Stimulated activated CD4-positive, alpha-beta T cell treated with anti-CD3 and anti-CD28 coated beads, Interleukin-12 subunit alpha, Interleukin-12 subunit beta, amount 100 ng/mL, for 24 hours (primary cell): ENCODE measurements at places on chromosomes 13 and 19.

GRCh38 chr13:73933795-73934194 lies 200.4 kb downstream of the KLF12 start:
- DNase-seq = no peak

- no peak for DNase-seq
Measured at GRCh38 chr13:29716493-29716892, 121.0 kb upstream of the SLC7A1 start.

GRCh38 chr19:46442808-46443450 lies 14.2 kb upstream of the PNMA8C start:
- DNase-seq = no peak

- no peak for DNase-seq
Measured at GRCh38 chr13:64527561-64527960, 2702.6 kb downstream of the PCDH9 start.

GRCh38 chr19:15562861-15563260 lies 52.2 kb upstream of the CYP4F8 start:
- no peak for DNase-seq

GRCh38 chr19:23779645-23780044 lies 21.0 kb upstream of the ZNF681 start:
- DNase-seq = no peak

GRCh38 chr19:41457241-41457640 lies 14.3 kb downstream of the ERICH4 start:
- DNase-seq = no peak

DNA sequence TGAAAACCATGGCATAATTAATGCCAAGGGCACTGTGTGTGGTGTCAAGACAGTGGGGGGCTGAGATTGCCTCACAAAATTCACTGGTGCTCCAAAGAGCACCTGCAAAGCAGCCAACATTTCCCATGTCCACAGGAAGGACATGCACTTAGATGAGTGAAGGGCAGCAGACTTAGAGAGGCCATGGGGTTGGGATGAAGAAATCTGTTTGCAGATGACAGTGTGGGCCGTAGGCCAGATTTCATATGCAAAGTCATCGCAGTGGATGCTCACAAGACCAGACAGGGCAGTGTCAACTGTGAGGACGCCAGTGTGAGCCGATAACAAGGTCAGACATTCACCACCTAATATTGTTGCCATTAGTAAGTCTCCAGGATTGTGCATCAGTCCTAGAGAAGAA lies 773.4 kb downstream of the EFNB2 start:
- no peak for DNase-seq

- no peak for DNase-seq
Measured at GRCh38 chr13:109485136-109485794, 301.1 kb downstream of the IRS2 start.

- no peak for DNase-seq
Measured at GRCh38 chr13:26412263-26412662, 145.2 kb upstream of the WASF3 start.

DNA sequence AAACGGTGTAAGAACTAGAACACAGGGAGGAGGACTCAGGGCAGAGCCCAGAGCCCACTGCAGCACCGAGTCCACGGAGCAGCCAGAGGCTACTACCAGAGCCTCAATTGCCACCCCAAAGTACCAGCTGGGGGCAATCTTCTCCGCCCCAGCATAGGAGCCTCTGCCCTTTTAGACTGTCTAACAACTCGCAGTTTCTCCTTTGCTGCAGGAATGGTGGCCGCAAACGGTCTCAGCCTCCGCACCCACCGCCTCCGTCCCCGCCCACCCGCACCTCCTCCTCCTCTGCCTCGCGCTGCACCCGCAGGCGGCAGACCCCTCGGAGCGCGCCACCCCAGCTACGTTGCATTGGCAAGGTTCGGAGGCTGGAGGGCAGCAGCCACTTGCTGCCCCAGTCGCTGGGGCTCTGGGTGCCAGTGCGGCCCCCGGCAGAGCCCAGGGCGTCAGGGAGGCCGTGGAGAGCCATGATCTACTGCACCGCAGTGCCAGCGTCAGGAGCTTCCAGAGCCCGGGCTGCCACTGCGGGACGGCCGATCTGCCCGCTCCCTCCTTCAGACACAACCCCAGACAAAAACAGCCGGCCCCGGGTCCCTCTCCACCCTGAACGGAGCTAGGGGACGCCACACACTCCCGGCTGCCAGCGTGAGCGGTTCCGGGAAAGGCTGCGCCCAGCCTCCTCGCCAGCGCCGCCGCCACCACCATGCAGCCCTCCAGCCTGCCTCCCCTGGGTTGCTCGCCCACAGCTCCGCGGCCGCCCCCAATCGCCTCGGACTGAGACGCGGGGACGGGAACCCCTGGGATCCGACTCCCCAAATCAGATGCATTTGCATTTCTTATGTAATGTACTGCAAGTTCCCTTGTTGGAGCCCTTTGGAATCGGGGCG lies 1.8 kb downstream of the FGF14 start:
- DNase-seq = no peak

- DNase-seq = no peak
Measured at GRCh38 chr13:27201661-27202060, 30.1 kb upstream of the USP12 start.

- no peak for DNase-seq
Measured at GRCh38 chr13:82436099-82436585, 1446.1 kb downstream of the SLITRK1 start.

- DNase-seq = no peak
Measured at GRCh38 chr13:82772816-82773215, 1109.5 kb downstream of the SLITRK1 start.

DNA sequence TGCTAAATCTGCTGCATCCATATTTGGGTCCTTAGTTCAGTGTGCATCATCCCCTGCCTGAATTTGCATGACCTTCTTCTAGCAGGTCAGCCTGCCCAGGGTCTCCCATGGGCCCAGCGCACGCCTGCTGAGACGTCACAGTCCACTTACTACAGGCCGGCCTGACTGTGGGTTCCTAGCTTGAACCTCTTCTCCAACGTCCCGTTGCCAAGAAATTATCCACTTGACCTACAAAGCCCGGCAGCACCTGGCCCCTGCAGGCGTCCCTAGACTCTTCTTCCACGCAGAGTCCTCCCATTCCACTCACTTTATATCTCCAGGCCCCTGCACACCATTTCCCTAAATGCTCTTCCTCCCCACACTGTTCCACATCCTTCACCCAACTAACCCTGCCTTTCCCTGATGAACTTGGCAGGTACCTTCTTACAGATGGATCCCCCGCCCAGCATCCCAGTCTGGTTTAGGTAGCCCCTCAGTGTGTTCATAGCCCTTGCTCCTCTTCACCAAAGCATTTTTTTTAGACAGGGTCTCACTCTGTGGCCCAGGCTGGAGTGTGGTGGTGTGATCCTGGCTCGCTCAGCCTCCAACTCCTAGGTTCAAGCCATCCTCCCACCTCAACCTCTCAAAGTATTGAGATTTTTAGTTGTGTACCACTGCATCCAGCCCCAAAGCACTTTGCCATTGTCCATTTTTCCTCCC lies 155.0 kb upstream of the SOX1 start:
- DNase-seq = no peak

DNA sequence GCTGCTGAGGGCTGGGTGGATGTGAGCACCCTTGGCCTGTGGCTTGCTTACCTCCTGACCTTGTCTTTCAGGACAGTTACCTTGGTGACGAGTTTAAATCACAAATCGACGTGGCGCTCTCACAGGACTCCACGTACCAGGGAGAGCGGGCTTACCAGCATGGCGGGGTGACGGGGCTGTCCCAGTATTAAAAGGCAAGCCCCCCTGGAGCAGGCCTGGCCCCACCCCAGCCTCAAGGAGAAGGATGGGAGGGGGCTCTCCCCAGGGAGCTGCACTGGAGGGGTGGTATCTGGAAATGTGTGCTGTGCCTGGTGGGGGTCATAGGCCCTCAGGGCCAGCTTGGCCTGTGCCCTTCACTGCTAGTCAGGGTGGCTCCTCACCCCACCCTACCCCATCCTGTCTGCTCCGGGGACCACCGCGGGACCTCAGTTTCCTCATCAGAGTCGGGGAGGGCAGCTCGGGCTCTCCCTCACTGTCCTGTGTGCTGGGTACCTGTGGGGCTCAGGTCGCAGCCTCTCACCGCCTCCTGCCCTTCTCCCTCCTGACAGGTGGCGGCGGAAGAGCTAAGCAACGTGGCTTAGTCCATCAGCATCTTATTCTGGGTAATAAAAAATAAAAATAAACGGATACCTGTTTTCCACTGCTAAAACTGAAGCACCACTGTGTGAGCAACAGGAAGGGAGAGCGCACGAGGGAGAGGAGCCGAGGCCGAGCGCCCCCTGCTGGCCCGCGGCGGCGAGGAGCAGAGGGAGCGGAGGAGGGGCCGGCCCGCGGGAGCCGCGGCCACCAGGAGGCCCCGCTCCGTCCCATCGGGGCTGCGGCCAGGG lies 29.8 kb downstream of the CERS1 start:
- peak; percentile 46 for DNase-seq

DNA sequence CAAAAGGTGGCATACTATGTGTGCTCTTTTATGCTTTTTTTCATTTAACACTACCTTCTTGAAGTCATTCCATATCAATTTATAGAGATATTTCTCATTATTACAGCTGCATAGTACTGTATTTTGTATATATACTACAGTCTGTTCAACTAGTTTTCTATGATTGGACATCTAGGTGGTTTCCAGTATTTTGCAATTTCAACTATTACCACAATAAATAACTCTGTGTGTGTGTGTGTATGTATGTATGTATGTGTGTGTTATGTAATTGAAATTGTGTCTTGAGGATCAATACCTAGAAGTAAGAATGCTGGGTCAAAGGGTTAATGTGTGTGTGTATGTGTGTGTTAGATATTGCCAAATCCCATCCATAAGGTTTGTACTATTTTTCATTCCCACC lies 7.0 kb downstream of the LPAR6 start:
- DNase-seq = no peak

- DNase-seq = no peak
Measured at GRCh38 chr13:99103536-99103935, 97.1 kb upstream of the UBAC2 start.

GRCh38 chr13:24618011-24618955 lies 61.9 kb upstream of the ATP12A start:
- peak; percentile 27 for DNase-seq

DNA sequence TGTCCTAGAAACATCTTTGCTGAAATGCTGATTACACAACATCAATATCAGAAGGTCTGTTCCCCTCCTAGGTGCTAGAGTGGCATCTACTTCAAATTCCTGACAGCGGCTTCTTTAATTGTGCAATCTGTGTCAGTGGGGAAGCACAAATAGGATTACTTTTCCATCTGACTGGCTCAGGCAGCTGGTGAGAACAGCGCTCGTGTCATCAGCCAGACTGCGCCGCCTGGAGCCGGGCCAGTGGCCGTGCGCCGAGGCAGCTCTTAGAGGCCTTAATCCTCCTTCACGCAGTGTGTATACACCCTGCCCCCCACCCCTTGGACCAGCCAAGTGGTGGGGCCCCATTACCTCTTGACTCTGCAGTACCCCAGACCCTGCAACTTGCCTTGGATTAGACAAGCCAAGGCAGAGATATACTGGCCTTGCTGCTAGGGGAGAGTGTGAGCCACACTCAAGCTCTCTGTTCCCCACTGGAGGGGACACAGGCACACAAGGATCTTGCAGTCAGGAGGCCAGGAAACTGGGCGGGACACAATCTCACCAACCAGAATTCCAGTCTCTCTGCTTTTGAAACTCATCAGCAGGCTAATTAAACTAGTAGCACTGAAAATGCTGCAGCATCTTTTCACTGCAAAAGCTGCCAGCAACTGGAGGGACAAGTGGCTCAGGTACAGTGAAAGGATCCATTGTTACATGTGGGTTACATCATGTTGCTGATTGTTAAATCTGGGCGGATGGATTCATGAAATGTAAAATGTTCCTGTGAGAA lies 48.9 kb upstream of the EPHX3 start:
- DNase-seq = no peak

DNA sequence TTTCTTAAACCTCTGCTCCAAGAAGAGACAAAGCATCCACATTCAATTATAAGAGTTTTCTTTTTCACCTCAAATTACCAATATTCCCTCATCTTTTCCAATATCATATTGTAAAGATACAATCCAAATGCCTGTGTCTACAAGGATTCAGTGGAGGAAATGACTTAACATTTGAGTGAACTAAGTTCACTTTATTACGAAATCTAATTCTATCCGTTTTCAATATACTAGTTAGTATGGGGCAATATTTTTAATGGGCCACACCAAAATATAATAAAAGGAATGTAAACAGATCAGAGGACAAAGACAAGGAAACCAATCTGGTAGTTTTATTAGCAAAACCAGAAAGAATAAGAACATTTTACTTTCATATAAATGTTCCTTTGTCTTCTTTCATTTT lies 136.0 kb downstream of the DCLK1 start:
- DNase-seq = no peak

GRCh38 chr13:59061621-59062020 lies 1102.1 kb downstream of the DIAPH3 start:
- DNase-seq = no peak

DNA sequence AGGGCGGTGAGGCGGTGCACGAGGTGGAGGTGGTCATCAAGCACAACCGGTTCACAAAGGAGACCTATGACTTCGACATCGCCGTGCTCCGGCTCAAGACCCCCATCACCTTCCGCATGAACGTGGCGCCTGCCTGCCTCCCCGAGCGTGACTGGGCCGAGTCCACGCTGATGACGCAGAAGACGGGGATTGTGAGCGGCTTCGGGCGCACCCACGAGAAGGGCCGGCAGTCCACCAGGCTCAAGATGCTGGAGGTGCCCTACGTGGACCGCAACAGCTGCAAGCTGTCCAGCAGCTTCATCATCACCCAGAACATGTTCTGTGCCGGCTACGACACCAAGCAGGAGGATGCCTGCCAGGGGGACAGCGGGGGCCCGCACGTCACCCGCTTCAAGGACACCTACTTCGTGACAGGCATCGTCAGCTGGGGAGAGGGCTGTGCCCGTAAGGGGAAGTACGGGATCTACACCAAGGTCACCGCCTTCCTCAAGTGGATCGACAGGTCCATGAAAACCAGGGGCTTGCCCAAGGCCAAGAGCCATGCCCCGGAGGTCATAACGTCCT lies 9.4 kb upstream of the PROZ start:
- no peak for DNase-seq

DNA sequence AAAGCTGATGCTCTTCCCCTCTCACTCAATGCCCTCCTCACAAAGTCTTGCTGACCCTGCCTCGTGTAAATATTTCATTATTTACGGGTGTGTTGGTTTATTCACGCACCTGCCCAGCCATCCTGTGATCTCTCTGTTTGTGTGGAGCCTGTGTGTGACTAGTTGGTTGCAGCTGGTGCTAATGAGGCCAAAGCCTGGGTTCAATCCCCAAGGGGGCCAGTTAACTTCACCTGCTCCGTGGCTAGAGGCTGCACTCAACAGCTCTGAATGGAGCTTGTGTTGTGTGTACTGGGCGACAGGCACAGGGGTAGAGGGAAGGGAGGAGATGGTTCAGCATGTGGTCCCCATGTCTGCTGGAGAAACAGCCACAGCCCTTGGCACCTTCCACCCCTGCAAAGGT lies 109.5 kb downstream of the DNAJC15 start:
- DNase-seq = no peak

GRCh38 chr19:12670159-12670928 lies 3.7 kb downstream of the WDR83 start:
- DNase-seq = no peak

DNA sequence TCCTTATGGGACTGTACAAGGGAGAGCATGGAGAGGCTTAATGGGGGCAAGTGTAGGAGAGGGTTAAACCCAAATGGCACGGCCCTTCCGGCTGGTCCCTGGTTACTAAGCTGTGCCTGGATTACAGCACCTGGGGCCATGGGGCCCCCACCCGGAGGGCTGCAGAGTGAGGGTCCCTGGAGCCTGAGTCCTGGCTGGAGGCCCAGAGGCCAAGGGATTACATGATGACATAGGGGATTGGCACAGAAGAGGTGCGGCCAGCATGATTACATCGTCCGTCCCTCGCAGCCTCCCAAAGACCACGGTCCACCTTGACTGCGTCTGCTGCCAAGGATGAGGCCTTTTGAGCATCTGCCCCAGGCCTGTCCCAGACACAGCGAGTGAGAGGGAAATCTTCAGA lies 149.4 kb downstream of the URI1 start:
- no peak for DNase-seq
